ENCODE measurements at places on chromosomes 3 and 15. TPM values are rescaled to one million over a fixed set of nuclear protein-coding genes. Genes with fewer than 3 reads are reported as not detected.

GRCh38 chr3:128914966-128915645 is 35.7 kb downstream of the ACAD9 start:
- DNase-seq: no peak

MLF1 gene
- total RNA-seq: 0.54 TPM

DNA sequence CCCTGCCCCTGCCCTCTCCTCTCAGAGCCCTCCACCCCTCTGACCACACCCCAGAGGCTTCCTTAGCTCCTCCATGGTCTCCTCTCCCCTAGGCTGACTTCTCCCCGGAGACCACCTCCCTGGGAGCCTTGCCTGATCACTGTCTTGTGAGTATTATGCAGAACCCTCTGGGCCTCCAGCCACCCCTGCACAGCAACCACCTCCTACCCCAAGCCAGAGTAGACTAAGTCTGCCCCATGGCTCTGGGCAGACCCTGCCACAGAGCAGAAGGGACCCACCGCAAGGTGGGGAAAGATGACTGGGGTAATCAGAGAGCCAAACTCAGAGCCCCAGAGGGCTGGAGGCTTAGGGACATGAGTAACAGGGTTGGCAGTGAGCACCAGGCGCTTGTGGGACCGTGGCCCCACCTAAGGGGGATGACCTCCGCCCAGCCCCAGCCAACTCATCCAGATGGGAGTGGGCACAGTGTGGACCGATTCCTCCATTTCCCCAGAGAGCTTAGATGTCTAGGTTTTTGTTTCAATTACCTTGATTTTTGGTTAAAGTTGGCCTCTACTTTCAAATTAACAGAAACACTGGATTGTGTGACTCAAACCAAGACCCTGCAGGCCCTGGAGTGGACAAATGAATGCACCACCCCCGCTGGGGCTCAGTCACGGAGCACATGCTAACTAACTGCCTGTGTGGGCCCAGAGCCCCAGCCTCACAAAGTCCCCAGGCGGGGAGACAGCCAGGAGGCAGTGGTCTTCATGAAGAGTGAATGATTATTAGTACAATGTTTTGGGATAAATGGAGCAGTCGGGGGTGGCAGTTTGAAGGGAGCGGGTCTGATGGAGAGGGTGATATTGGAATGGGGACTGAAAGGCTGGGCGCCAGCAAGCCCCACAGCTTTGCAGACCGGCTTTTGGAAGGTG is 119.4 kb upstream of the PRR20G start:
- no peak for DNase-seq

DNA sequence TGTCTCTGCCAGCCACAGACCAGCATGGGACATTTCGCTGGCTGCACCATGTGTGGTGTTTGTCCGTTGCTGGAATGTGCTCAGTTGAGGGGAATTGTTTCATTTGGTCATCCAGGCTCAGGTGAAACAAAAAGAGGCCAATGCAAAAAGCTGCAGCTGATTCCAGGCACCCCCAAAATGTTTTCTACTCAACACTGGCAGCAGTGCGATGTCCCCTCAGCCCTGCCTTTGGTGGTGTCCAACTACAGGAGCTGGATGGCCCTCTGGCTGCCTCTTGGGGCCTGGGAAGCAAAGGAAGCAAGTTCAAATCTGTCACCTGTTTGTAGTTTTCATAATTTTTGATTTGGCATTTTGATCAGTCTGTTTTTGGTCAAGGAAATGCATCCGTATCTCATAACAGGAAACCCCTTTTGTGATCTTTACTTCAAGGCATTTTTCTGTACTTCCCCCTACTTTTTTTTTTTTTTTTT is 141.8 kb downstream of the EEFSEC start:
- no peak for DNase-seq

- no peak for DNase-seq
Observed at GRCh38 chr3:114242947-114243346, 5.6 kb upstream of the ZNF80 start.

- DNase-seq: no peak
Observed at GRCh38 chr15:65962187-65962586, 92.9 kb downstream of the RAB11A start.

GRCh38 chr3:122797291-122797690 is 2.4 kb downstream of the SLC49A4 start:
- no peak for DNase-seq

GRCh38 chr15:63384906-63385305 is 3.3 kb upstream of the CA12 start:
- DNase-seq: no peak

LEKR1 gene
- 1.2 TPM for total RNA-seq

NAA80 gene
- 43.9 TPM for total RNA-seq

SERPINI1 gene
- total RNA-seq: 2.8 TPM

DNA sequence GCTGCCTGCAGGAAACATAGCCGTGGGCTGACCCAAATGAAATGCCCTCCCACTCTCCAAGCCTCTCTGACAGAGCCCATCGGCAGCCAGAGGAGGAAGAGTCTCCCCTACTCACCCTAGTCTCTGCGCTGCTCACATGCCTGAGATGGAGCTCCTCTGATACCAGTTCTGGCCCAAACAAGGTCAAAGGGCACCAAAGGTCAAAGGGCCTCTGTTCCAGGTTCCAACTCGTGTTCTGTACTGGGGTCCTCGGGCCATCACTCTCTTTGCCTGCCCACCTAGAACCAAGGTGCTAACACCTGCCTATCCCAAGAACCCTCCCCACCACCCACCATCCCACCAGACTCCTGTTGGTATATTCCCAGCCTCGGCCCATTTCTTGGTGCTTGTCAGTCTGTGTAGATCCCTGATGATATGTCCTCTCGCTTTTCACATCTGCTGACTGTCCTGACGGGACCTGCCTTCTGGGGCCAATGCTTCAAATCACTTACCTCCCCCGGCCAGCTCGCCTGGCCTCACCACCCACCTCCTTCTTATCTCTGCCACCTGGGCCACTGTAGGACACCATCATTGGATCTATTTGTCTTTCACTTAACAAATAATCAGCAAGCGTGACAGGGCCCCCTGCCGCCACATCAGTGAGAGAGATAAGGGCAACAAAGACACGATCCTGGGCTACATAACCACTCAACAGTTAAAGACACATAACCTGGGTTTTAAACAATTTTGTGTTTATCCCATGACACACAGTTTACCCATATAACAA is 90.4 kb downstream of the SRGAP3 start:
- no peak for DNase-seq

GRCh38 chr15:65921780-65922179 is 52.5 kb downstream of the RAB11A start:
- DNase-seq: no peak

- no peak for DNase-seq
Observed at GRCh38 chr3:39148435-39149058, 4.8 kb downstream of the CSRNP1 start.

DNA sequence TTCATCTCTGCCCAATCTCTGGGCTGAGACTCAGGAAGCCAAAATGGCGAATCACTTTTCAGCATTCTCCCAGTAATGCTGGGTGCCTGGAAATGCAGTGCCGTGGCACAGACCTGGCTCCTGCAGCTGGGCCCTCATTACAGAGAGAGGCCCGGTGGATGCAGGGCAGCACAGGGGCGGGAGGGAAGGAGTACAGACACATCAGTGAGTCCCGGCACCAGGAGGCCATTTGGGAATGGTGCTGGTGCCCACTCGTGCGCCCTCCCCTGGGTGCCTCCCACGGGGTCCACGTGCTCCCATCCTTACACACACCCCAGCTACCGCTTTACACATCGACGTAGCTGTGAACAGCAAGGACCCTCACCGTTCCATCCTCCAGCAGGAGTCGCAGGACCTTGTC is 13.2 kb downstream of the MYO5C start:
- no peak for DNase-seq

DNA sequence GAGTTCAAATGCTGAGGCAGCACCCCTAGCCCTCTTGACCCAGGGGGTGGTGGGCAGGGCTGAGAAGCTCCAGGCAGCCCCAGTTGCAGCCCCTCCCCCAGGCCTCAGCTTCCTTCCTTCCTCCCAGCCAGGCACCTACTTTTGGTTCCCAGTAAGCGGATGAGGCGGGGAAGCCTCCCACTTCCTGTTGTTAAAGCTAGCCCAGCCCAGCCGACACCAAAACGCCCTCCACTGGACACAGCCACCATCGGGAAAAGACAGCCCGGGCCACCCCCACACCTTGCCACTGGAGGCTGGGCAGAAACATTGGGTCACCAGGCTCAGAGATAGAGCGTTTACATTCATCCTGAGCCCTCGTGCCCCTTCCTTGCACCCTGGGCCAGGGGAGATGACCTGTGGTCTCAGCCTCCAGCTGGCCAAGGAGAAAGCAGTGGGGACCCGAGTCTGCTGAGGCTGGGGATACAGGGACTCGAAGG is 3.5 kb downstream of the DUSP7 start:
- DNase-seq: no peak

GRCh38 chr3:162269636-162270458 is 773.2 kb downstream of the OTOL1 start:
- no peak for DNase-seq

AMOTL2 gene
- total RNA-seq: 0.20 TPM

- no peak for DNase-seq
Observed at GRCh38 chr3:179174316-179174715, 26.2 kb downstream of the PIK3CA start.

SHC4 gene
- 0.23 TPM for total RNA-seq

CGNL1 gene
- 0.13 TPM for total RNA-seq

DNA sequence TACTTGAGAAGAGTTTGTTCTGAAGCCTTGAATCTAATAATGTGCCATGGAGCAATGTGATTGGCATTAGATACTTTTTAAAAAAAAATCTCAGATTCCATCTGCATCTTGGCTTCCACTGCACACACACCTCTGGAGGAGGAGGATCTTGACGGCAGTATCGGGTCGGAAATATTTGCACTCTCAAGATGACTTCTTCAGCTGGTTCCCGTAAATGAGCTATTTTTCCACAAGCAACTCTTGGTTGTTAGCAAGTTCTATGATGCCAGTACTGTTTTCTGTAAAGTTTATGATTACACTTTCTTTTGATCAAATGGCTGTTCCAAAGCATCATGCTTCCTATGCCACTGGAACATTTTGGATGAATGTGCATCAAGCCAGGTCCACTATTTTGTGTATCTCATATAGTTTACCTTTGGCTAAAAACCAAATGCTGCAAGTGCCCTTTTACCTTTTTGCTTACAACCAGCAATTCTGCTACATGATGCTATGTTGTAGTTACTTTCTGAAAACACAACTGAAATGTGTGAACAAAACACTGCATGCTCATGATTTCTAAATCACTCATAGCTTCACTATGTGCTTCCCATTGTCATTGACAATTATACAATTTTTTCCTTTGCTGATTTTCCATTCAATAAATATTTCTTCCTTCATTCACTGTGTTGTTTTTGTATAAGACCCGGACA is 43.8 kb downstream of the CCR3 start:
- DNase-seq: no peak

HCN4 gene
- not detected for total RNA-seq

- no peak for DNase-seq
Observed at GRCh38 chr15:88395241-88395640, 71.9 kb downstream of the MRPL46 start.

DNA sequence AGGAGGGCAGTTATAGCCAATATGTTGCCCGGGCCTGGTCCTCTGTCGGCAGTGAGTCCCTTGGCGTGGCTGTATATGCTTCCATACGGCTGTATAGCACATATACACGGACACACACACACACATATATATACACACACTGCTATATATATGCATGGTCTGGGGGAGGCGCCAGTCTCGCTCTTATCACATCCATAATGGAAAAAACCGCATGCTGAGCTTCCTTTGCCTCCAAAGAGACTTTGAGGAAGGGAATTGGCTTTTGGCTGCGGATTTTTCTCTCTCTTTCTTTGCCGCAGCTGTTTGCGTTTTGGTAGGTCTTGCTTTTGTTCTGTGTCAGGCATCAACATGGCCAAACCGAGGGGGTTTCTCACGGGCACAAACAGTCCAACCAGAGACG is 11.3 kb upstream of the TMEM115 start:
- no peak for DNase-seq

DUOX1 gene
- not detected for total RNA-seq

DNA sequence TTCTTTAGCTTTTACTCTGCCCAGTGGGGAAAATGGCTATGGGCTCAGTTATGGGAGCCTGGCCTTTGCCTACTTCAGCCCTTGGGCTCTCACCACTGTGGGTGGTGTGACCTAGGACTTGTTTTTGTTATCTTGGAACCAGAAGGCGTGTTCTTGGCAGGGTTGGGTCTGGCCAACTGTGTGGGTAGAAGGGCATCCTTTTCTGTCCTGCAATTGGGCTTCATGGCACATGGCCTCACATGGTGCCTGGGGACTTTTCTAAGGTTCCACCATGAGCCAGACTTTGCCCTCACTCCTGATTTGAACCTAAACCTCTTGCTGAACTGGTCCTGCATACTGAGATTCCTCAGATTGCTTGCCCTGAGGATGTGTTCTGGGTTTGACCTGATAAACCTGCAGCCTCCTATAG is 1.7 kb downstream of the GLYCTK start:
- no peak for DNase-seq

DNA sequence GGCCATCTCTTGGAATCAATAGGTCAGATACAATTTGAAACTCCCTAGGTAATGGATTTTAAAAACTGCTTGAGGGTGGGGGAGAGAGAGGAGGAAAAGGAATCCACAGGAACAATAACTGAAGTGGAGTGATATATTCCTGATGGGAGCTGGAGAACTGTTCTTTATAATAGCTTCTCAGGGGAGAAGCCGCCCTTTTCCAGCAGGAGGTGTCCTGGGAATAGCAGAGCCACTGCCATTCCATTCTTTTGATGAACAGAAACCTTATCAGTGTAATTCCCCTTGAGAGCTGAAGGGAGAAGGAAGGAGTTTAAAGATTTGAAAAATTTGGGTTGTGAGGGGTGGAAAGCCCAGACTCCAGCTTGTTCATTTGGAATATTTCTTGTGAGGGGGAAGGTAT is 504.9 kb upstream of the DPH6 start:
- no peak for DNase-seq

DNA sequence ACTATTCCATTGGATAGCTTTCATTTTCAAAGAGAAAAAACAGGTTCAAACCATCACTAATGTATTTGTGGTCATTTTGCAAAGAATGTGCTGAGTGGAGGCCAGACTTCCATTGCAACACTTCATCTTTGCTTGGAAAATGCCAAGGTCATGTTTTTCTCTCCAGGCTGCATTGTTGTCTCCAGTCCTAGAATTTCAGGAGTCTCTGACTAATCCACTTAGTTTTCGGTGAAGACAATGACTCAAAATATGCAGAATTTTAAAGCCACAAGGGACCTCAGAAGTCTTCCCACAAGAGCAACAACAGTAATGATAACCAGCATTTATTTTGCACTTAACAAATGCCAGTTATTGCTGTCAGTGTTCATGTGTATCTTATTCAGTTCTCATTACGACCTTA is 277.0 kb downstream of the RYR3 start:
- DNase-seq: no peak
